ENCODE measurements at places on chromosomes 5 and 9.

DNA sequence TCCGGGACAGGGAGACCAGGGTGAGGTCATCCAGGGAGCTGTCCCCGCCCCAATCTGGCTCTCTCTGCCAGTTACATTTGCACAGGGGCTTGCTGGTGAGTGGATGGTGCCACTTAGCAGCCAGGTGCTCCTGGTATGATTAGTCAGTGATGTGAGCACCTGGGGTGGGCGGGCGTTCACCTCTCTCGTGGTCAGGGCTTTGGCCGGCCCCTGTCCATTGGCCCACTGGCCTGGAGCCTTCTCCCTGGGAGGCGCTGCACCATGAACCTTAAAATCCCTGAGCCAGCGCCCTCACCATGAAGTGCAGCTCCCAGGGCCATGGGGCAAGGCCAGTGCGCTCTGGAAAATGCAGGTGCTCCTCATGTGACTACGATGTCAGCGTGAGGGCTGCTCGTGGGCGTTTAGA lies 2.0 kb downstream of the NKD2 start:
- peak; percentile 55 for DNase-seq

- no peak for DNase-seq
Measured at GRCh38 chr9:32828861-32829260, 45.5 kb downstream of the TMEM215 start.

GRCh38 chr9:72150127-72150526 lies 887 bp downstream of the GDA start:
- no peak for DNase-seq

DNA sequence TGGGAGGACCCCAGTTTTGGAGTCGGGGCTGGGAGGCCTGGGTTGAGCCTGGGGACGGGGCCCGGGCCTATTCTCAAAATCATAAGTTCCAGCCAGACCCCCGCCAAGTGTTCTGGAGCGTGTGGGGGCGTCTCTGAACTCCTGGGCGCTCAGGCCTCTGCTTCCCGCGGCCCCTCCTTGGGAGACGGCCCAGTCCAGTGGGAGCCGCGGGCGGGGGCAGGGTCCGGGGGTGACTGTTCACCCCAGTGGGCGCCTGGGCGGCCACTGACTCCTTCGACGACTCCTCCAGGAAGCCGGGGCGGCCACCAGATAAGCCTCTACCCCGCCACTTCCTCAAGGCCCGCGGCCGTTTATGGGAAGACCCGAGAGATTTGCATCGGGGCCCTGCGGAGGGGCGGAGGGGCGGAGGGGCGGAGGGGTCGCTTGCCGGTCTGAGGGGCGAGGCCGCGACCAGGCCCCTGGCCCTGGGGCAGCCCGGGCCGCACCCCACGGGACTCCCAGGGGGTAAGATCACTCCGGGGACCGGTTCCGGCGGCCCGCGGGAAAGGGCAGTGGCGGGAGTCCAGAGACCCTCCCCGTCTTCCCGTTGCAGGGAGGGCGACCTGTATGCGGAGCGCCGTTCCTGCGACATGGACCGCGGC lies 655 bp downstream of the TOR4A start:
- DNase-seq = peak; percentile 59

GRCh38 chr5:56126487-56127179 lies 106.5 kb downstream of the ANKRD55 start:
- no peak for DNase-seq

- no peak for DNase-seq
Measured at GRCh38 chr9:124385623-124386022, 29.6 kb downstream of the PSMB7 start.

DNA sequence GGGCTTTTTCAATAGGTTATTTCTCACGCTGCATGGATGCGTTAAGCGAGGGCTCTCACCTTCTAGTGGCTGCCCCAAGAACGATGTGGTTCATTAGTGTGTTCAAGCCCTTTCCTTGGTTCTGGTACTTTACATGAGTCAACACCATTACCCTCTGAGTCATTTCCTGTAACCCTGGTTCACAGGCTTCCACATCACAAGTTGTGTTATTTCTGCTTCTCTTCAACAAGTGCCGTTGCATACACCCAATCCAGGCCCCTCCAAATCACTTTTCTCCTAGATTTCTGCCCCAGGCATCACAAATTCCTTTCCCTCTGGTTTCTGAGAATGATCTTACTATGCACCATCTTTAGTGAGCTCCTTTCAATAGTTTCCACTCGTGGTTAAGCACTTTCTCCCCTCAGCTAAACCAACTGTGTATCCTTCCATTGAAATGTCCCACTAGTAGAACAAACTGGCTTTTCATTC lies 69.5 kb upstream of the RAD23B start:
- no peak for DNase-seq

DNA sequence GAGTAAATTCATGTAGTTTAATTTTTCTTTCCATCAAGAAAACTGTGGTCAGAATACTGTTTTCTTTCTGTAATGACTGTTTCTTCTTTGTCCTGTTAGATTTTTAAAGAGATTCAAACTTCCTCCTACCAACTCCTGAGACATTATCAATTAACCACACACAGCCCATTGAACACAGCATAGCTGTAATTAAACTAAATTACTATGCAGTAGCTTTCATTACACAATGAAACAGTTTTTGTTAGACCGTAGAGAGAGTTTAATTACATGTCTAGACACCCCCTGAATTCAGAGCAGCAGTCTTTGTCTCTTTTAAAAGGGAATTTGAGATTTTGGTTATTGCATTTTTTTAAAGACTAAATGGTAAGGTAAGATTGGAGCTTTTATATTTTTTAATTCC lies 77.5 kb downstream of the STARD4 start:
- no peak for DNase-seq

DNA sequence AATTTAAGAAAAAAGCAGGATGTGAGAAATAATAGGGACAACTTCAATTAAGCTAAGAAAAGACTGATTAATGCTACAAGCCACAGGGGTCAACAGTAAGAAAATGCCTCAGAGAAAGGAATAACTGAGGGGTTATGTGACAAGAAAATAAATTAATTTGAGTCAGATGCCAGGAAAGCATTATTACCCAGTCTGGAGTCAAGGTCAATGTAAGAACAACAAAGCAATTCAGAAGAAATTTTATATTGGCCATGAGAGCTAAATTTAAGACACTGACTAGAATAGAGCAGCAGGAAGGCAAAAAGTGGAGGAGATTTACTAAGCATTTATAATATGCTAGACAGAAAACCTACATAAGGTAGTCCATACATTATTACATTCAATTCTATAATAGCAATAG lies 73.5 kb downstream of the CDH10 start:
- DNase-seq = no peak

DNA sequence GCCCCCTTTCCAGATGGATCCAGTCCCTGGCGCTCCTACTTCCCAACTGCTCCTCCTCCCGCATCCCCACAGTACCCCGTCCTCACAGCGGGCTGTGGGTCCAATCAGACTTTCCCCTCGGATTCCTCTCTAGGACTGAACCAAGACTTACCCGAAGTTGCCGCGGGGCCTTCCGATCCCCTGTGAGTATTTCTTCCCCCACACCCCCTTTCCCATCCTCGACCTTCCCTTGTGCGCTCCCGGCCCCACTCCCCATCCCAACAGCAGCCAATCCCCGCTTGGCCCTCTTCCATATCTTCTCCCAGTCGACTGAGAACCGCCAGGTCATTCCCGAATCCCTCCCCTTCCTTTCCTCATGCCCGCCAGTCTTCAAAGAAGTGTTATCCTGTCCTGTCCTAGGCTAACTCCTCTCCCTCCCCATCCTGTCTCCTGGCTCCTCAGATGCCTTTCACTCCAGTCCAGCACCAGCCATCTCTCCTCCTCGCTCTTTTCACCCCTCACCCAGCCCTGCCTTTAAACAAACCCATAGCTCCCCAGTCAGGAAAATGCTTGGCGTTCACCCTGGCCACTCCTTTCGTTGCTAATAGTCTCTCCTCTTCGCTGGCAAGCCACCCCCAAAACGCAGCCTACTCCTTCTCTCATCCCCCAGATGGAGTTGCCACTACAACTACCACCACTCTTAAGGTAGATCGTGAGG lies 646 bp downstream of the SWI5 start:
- DNase-seq = no peak

DNA sequence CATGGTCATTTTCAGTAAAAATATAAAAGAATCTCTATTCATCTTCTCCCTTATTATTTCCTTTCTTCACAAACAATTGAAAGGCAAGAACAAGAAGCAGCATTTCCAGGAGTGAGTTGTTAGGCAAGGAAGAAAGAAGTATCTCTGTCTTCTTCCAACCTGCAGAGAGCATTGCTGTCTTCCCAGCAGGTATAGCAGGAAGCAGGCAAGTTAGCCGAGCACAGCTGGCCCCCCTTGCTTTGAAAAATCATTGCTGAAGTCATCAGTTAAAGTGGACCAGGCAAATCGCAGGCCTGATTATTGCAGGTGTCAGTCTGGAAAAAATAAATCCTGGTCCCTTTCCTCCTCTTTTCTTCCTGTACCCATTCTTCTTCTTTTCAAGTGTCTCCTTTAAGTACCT lies 353.1 kb upstream of the BRINP1 start:
- DNase-seq = no peak

- DNase-seq = no peak
Measured at GRCh38 chr9:38292480-38292879, 100.0 kb upstream of the ALDH1B1 start.

GRCh38 chr5:40988746-40989510 lies 79.6 kb downstream of the C7 start:
- no peak for DNase-seq

Measured in right lobe of liver (tissue), 6 donors.